COR-L47 (cell line): ENCODE measurements at places on chromosomes 7 and 10.

DNA sequence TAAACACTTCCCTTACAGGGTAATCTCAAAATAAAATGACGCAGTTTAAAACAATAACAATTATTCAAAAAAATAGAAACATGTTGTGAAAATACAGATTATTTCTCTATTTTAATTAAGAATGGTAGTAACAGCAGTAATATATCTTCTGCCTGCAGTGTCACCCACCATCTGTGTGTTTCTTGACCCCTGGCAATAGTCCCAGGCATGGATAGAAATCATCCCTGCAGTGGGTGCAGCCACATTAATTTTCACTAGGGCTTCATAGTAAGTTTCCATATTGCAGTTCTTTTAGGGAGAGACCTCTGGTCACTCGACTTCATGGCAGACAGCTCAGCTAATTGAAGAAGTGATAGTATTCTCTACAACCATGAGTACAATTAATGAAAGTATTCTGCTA lies 470.1 kb upstream of the TEX47 start:
- no peak for DNase-seq

GRCh38 chr10:31041011-31041410 lies 9.3 kb upstream of the ZNF438 start:
- DNase-seq = no peak

GRCh38 chr7:82729172-82730030 lies 285.8 kb upstream of the CACNA2D1 start:
- peak; percentile 17 for DNase-seq

DNA sequence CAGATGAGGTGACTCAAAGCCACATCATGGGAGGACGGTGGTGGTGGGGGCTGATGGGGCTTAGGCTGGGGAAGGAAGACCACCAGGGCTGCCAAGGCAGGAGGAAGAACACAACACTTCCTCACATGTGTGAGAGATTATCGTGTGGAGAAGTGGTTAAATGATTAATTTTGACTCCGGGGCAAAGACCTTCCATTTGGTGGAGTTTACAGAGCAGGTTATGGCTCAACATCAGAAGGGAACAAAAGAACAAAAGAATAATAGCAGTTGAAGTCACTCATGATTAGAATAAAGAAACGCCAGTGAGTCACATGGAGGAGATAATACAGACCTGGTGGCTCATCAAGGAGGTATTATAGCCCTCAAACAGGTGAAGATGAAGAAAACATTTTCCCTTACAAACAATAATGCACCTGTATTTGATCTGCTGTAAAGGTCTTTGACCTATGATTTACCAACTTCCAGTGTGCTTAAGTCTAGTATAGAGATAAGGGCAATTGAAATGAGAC lies 170.1 kb downstream of the PKD1L1 start:
- peak; percentile 16 for DNase-seq

DNA sequence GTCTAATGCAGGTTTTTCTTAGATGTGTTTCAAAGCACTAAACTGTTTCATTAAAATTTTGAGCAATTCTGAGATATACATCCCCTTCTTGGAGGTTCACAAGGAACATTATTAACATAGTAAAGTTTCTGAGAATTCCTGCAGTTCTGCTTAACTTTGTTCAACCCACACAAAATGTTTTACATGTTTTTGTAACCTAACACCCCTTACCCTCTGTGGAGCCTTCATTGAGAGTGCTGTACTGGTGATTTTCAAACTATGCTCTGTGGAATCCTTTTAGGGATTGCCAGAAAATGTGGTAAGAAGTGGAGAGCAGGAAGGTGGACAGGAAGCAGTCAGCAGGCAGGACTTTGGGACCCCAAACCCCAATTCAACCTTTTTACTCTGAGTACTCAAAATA lies 53.6 kb upstream of the ABCB5 start:
- no peak for DNase-seq

- no peak for DNase-seq
Observed at GRCh38 chr7:79702116-79702515, 248.6 kb upstream of the MAGI2 start.

DNA sequence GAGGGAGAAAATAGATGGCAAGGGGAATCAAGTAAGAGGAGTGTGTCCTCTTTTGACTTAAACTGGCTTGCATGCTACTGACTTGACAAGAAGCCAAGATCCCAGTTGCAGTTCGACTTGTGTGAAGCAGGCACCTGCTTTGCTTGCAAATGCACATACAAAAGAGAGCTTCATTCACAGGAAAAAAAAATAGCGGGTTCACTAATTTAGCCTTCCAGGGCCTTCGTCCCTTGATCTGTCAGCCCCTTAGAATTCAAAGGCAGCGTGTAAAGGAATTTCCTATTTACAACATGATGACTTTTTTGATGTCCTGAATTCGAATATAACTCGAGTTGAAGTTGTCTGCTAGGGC lies 192.1 kb downstream of the CELF2 start:
- DNase-seq = no peak

DNA sequence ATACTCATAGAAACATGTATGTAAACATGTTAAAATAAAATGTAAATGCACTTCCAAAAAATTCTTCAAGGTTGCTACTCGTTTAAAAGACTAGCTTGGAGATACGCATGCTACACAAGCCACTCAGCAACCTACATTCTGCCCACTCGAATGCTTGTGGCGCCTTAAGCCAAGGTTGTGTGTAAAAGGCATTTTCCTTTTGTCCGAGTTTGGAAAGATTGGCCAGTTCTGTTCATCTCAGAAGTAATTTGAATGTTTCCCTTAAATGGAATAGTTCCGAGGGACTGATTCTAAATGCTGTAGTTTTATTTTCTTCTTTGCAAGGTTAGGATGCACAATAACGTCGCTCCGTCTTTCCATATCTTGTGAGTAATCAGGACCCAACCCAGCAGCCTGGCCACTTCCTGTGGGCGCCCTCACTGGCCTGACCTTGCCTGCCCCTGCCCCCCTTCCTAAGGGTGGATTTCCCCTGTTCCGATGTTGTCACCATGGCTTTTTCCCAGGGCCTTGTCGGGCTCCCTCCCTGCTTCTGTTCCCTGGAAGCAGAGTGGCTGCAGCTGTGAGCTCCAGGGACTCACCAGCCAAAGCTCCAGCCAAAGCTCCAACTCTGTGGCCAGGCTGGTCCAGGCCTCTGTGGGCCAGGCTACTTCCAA lies 70.6 kb downstream of the PTPRE start:
- no peak for DNase-seq

DNA sequence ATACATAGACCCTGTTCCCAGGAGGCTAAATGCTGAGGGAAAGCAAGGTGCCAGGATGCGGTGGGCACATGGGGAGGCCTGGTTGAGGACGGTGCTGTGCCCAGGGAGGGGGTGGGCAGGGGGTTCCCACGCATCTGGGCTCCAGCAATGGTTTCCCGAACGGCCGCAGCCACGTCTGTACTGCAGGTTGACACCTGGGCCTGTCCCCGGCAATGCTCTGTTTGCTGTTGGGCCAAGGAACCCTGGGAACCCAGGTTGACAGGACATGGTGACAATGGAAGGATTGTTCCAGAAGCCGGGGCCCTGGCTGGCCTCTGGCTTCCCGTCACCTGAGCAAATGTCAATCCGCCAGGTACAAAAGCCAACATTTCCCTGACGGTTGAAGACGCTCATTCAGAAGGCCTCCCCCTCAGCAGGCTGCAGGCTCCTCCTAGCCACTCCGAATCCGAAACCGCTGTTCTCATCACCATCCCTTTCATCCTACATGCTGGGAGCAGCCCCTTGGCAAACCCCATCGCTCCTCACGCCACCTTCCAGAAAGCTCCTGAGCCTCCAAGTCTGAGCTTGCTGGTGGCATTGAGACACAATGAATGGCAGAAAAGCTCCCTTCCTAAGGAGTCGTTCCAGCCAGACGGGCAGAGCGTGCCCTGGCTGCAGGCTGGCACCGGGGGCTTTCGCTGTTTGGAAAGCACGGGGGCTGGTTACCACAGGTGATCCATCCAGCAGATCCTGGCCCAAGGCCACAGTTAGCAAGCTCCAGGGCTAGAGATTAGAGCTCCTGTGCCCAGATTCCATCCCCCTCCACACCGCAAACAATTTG lies 31.2 kb downstream of the SPOCK2 start:
- no peak for DNase-seq
